Stimulated activated naive CD4-positive, alpha-beta T cell treated with Interleukin-2 at 50 U/mL for 16 hours (primary cell): ENCODE measurements at places on chromosomes 3 and 15.

GRCh38 chr15:99706557-99707303 is 26.5 kb downstream of the LYSMD4 start:
- DNase-seq: peak; percentile 9

DNA sequence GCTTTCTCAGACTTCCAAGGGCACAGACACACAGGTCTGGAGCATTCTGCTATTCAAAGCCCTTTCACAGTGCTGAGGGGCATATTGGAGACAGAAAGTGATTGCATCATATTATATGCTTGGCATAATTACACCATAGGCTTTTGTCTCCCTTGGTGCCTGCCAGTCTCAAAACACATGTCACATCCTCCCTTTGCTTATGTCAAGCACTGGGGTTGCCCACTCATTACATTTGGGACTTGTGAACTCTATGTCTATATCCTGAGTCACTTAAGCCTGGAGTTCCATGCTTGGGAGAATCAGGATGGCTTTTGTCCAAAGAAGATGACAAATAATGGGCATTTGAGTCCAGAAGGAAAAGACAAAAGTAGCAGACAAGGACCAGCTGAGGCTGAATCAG is 12.3 kb upstream of the PDZRN3 start:
- DNase-seq: no peak

GRCh38 chr3:131540143-131540542 is 37.4 kb upstream of the MRPL3 start:
- DNase-seq: no peak

DNA sequence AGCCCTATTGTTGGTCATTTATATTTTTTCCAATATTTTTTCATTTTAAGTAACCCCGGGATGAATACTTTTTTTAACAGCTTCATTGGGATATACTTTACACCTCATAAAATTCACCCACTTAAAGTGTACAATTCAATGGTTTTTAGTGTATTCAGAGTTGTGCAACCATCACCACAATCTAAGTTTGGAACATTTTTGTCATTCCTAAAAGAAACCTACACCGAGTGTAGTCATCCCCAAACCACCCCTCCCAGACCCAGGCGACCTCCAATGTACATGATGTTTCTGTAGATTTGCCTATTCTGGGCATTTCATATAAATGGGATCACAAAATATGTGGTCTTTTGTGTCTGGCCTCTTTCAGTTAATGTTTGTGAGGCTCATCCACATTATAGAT is 118.3 kb upstream of the FRMD4B start:
- no peak for DNase-seq

DNA sequence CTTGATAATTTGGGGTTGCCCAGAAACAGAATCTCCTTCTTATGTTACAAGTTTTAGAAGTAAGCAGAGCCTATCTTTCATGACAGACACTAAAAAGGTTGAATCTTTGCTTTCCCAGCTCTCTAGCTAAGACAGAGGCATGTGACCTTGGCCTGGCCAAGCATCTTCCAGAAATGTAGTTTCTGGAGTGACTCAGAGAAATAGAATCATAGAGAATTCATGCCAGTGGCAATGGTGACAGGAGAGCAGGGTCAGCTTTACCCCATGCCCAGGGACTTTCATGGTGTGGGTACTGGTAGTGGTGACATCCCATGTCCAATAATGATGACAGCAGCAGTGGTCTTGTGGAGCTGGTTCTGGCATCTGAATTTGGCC is 4.0 kb upstream of the PARP6 start:
- DNase-seq: no peak

- DNase-seq: no peak
These were observed 1082.2 kb downstream of the NAALADL2 start for GRCh38 chr3:175941352-175941751.

DNA sequence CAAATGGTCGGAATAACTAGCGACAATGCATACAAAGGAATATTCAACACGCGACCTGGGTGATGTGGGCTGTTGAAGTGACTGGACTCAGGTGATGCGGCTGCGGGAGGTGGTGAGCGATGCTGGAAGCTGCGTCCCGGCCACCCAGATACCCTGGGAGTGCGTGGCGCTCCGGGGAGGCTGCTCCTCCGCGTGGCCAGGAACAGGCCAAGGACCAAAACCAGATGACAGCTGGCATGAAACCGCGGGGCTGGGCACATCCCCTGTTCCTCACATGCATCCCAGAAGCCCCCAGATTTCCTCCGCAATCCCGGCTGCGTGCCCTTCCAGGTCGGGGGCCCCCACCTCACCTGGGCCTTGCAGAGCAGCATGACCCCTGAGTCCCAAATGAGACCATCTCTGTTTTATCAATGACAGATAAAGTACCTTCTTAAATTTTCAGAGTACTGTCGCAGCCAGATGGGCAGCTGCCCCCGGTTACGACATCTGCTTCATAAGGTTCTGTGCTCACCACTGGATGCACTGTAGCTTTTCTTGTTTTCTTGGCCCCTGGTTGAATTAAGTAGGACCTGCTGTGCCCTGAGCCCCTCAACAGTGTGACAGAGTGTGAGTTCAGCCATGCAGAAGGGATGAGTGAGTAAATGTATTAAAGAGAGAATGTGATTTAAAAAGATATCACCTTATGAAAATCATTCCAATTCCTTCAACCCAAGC is 278.2 kb downstream of the GABRG3 start:
- no peak for DNase-seq

GRCh38 chr3:21573291-21573690 is 177.7 kb downstream of the ZNF385D start:
- no peak for DNase-seq

- DNase-seq: no peak
These were observed 27.4 kb downstream of the MIX23 start for GRCh38 chr3:122355612-122356011.

GRCh38 chr3:4739289-4740236 is 239.7 kb upstream of the BHLHE40 start:
- no peak for DNase-seq

- no peak for DNase-seq
These were observed 58.0 kb downstream of the CGGBP1 start for GRCh38 chr3:88000853-88001252.

DNA sequence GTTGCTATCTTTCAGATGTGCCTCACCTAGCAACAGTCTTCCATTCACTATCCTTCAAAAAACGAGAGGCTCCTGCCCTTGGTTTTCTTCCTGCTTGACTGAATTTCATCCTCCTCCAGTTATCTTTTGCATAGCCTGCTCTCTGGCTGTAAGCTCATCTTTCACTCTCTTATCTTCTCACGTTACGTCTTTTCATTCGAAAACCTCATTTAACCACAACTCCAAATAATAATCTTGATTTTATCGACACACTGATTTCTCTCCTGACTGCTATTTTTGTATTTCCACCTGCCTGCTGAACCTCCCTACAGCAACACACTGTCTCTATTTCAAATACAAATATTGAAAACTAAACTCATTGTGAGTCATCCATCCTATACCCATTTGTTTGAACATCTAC is 230.7 kb upstream of the TMC3 start:
- no peak for DNase-seq

- no peak for DNase-seq
These were observed 38.6 kb downstream of the HACD2 start for GRCh38 chr3:123546133-123546755.

- no peak for DNase-seq
These were observed 91.7 kb upstream of the PRICKLE2 start for GRCh38 chr3:64316971-64317370.

- no peak for DNase-seq
These were observed 112.3 kb downstream of the WDR76 start for GRCh38 chr15:43939070-43939469.

- no peak for DNase-seq
These were observed 36.7 kb downstream of the ABTB1 start for GRCh38 chr3:127709320-127710060.

DNA sequence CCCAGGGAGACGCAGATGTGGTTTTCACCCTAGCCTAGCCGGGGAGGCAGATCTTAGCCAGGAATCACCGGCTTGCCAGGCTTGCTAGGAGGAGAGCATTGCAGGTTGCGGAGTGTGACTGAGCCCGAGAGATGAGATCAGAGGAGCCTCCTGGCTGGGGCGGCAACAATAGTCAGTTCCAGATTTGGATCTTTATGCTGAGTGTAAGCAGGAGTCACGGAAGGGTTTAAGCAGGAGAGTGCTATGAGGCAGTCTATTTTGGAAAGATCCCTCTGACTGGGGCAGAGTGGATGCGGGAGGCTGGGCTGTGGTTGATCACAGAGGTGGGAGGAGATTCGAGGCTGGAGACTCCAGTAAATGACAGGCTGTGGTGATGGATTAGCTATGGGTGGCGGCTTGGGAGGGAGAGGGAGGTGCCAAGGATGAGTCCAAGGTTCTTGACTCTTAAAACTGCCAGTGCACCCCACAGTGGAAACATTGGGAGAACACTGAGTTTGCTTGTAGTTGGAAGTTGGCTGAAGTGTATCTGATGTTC is 10.4 kb upstream of the BAHD1 start:
- DNase-seq: no peak

- no peak for DNase-seq
These were observed 365.3 kb upstream of the EPHA3 start for GRCh38 chr3:88742106-88742505.

- no peak for DNase-seq
These were observed 86.8 kb downstream of the BDH1 start for GRCh38 chr3:197468866-197469382.

DNA sequence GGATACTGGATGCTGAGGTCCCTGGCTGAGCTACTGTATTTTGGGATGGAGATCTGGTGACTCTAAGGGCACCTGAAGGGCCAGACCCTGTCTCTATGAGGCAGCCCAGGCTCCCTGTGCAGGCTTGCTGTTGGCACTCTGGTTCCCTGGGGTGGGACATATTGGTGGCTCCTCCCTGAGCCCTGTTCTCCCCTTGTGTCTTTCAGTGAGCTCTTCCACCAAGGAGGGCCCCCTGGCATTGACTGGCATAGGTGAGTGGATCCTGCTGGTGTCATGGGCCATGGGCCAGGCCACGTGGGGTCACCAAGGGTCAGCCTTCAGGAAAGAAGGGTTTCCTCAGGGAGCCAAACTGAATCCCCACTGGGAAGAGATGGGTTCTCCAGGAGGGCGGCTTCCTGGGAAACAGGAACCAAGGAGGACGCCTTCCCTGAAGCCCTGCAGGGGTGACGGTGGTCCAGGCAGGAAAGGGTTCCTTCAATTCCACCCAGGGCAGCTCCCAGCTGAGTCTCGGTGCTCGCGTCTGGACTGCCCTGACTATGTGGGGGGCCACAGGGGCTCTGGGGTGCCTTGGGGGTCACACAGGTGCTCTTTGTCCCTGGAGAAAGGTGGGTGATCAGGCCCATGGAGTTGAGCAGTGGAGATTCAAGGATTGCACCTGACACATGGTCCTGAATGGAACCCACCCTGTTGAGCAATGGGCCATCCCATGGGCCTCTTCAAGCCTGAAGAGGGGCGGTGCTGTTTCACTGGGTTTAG is 220.4 kb downstream of the SNRPN start:
- DNase-seq: no peak

- no peak for DNase-seq
These were observed 197.7 kb downstream of the CD47 start for GRCh38 chr3:107892955-107893624.

DNA sequence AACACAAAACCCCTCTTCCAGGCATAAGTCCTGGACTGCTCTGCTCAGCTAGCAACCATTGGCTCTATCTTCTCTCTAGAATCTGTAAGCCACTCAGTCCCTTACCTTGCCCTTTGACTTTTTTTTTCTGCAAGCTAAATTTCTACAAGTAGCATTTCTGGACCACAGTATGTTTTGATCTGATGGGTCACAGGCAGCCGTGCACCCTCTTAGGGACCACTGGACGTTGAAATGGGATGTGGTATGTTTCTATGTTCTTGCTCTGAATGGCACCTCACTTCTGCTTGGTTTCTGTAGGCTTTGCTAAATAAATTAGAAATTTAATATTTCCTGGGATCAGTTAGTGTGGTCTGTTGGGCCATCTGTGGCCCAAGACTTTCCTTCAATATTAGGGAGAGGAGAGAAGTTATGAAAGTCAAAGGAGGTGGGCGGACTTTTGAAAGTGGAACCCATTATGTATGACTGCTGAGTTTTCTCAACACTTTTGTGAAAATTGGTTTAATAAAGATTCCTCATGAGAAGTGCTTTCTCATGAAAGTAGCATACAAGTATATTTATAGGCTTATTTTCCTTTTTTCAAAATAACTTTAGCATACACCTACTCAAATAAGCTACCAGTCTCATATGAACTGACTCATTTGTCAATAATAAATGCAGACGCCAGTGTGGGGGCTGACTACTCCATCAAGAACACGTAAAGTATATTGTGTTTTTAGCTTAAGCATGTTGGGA is 18.4 kb upstream of the TIPARP start:
- no peak for DNase-seq

- DNase-seq: no peak
These were observed 31.5 kb downstream of the LOXL1 start for GRCh38 chr15:73957785-73958184.

- no peak for DNase-seq
These were observed 375.1 kb downstream of the SHQ1 start for GRCh38 chr3:72473156-72473555.

DNA sequence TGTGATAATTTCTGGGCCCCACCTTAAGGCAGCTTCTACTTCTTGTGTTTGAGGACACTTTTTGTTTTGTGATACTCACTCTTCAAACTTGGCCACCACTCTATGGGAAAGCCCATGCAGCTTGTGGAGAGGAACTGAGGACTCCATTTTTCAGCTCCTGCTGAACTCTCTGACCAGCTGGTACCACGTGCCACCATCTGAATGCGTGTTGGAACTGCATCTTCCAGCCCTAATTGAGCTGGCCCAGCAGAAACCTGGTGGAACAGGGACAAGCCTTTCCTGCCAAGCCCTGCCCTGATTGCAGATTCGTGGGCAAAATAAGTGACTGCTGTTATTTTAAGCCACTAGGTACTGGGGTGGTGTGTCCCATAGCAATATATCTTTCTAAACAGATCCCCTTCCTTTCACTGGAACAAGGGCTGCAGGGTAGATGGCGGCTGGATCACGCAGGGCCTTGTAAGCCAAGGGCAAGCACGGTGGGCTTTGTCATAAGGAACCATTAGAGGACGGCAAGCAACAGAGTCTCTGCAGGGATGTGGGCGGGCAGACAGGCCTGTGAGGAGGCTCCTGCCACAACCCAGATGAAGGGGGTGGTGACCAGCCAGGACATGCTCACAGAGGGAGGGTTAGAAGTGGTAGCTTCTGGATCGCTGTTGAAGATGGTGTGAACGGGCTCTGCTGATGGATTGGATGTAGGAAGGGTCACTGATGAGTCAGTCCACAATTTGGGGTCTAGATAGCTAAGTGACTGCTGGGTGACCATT is 9.5 kb downstream of the H1-8 start:
- DNase-seq: no peak

DNA sequence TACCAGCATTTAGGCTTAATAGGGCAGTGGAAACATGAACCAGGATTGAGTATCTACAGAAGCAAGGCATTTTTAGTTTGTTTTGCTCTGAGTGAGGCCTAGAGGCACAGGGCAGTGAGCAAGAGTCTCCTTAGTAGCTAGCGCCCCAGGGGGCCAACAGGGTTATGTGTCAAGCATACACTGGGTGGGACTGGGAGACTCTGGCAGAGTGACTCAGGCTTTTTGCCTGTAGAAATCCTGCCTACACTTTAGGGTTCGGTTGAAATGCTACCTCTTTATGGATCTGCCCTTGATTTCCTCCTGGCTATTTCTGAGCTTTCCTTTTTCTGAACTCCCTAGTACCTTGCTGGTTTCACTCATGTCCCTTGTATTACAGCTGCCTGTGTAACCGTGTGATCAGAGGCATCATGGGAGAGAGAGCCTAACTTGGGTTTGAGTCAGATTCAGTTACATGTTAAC is 72.2 kb downstream of the TOP2B start:
- DNase-seq: no peak
